Epithelial cell of esophagus (primary cell): ENCODE measurements at places on chromosomes 7 and 10.

DNA sequence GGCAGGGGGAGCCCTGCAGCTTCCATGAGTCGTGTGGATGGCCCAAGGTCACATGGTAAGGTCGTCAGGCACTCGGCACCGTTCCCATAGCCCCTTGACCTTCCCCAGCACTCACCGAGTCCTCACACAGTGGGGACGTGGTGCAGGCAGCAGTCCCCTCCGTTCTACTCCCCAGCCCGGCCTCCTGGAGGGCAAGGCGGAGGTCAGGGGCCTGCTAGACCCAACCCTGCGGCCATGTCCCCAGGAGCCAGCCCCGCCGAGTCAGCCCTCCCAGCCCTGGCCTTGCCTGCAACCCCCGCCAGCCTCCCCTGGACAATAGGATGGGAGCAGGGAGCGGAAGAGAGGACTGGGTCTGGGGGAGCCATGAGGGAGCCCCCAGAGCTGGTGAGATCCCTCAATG, 65.2 kb downstream of the ELFN1 start:
- DNase-seq: no peak

- DNase-seq: no peak
These were observed 5.0 kb upstream of the ASB10 start for GRCh38 chr7:151192002-151192539.

DNA sequence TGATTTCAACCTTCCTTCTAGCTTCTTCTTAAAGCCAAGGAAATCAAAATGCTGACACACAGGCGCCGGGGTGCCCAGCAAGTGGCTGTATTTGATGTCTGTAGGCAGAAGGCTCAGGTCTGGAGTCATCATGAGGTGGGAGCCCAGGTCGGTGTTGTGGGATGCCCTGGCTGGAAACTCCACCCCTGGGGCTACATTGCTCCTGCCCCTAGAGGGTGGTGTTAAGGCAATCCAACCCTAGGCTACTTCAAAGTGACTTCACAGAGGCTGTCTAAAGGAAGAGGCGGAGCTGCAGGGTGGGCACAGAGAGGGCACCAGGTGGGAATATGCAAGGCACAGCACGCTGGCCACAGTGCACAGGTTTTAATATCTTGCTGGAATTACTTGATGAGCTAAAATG, 200.9 kb downstream of the ADAM12 start:
- DNase-seq: no peak

DNA sequence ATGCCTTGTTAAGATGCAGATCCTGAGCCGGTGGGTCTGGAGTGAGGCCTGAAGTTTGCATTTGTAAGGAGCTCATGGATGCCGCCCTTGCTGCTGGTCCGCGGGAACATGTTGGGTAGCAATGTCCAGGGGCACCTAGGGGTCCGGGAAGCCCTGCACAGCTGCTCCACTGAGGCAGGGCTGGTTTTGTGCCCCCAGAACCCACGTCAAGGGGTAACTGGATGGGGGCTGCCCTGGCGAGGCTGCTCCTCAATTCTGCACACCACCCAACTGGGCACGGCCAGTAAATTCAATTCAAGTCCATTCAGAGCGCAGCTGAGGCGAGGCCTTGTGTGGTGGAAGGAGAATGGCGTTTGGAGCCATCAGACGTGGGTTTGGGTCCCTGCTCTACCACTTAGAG, 246.3 kb upstream of the PITRM1 start:
- no peak for DNase-seq

GRCh38 chr10:93916257-93917063, 22.7 kb downstream of the SLC35G1 start:
- peak; percentile 54 for DNase-seq

- no peak for DNase-seq
These were observed 91.9 kb downstream of the CNTNAP2 start for GRCh38 chr7:146208492-146208891.

DNA sequence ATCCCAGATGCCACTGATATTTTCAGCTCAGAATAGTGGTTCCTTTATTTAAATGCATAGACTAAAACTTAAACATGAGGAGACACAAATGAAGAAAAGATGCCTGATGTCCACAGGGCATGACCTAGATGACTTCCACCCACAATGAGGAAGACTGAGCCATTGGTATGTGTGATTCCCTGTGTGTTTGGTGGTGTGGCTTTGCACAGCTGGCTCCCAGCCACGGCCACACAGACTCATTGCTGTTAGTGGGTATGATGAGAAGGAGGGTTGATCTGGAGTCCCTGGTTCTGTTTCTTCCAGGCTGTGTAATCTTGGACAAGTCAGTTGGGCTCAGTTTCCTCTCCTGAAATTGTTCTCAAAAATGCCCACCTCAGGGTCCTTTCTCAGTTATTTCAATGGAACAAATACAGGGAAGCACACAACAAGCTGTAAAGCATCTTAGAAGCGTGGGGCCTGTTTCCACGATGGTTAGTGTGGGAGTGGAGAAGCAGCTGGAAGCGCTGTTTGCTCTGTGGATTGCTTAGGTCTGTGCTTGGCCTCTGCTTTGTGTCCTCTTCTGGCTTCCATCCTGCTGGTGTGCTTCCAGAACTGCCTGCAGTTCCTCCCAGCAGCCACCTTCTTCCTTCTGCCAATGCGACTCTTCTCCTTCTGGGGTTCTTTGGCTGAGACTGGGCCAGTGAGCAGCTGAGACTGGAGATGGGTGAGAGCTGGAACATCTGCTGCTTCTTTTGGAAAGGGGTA, 303.7 kb downstream of the BMPER start:
- no peak for DNase-seq

- no peak for DNase-seq
These were observed 185.4 kb downstream of the CACNA2D1 start for GRCh38 chr7:82258181-82258580.

DNA sequence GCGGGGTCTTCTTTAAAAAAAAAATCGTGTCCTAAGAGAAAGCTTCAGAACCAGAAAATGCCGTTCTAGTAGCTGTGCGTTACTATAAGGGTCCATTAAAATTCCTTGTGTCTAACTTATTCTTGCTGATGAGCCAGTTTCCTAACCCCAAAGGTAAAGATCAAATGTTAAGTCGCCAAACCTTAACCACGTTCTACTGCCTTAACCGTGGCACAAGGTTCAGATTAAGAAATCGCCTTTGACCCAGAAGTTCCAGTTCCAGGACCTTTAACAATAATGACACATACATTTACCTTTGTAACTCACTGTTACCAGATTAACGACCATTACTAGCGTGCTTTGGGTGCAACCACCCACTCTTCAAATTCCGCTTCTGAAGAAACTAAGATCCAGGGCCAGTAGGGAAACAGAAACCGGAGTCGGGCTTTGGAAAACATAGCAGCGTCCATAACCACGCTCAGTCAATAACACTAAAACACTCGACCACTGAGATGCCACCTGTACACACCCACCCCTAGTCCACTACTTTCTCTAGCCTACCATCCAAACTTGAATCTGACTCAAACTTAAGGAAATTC, 620 bp downstream of the BET1 start:
- peak; percentile 19 for DNase-seq

DNA sequence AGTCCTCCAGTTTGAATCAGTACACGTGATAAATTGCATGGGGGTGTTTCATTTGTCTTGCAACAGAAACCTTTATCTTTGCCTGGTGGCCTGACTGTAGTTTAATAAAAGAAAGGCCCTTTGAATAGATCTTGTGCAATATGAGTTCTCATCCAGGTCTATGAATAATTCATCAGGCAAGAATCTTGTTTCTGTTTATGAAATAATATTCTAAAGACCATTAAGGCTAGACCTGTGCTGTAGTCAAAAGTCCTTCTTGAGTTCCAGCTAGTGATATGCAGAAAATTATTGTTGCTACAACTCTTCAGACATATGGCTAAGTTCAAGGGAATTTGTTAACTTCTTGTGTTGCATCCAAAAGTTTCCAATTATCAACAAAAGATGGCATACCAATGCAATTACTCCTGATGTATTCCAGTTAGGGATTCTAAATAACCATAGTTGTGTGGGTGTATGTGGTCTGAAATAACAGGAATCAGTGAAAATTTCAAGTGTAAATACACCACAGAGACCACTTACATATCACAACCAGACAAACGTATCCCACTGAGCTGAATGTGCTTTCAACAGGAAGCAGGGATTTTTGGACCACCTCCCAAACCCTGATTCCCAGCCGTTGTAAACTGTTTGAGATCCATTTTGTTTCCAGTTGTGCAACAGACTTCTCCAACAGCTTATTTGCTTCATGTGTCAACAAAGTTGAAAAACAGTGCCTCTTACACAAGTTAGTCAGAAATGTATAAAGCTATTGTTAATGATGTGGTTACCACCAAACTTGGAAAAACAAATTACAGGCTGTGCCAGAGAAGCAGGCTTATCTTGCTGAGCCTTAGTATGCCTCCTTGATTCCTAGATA, 54.7 kb upstream of the BICC1 start:
- peak; percentile 42 for DNase-seq

DNA sequence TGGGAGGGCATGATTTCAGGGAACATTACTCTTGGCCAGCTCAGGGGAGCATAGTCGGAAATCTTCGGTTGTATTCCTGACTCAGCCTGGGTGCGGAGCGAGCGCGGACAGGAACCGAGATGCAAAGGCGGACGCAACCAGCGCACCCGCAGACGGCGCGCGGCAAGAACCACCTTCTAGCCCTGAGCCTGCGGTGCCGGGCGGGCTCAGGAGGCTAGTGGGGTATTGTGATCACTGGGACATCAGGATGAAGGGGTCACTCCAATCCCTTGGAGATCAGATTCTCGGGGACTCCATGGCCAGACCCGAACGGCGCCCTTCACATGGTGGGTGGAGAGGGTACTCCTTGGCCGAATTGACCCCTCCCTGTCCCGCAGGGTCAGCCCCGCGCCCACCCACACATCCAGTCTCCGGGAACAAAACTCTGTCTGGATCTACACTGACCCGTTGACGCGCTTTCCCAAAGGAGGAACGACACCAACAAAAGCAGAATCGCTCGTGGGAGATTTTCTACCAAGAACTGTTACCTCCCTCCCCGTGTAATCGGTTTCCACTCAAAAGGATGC, 730.5 kb downstream of the ZWINT start:
- DNase-seq: peak; percentile 46

DNA sequence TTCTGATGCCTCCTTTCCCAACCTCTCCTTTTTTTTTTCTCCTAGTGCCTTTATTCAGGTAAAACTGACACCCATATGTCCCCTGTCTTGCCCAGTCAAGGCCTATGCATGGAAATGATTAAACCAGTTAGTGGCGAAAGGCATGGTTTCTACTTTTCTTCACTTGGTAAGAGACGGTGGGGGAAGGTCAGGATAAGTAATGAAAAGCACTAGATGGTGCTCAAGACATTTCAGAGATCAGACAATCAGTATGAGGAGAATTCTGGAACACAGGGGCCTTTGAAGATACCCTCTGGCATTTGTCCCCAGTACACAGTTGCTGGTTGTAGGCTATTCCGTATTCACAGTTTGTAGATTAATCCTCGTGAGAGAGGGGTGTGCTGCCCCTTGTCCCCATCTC, 121.2 kb downstream of the RTKN2 start:
- no peak for DNase-seq

- peak; percentile 73 for DNase-seq
These were observed 23.8 kb downstream of the TMEM196 start for GRCh38 chr7:19749658-19750057.

- no peak for DNase-seq
These were observed 44.2 kb upstream of the GPR26 start for GRCh38 chr10:123621916-123622315.

DNA sequence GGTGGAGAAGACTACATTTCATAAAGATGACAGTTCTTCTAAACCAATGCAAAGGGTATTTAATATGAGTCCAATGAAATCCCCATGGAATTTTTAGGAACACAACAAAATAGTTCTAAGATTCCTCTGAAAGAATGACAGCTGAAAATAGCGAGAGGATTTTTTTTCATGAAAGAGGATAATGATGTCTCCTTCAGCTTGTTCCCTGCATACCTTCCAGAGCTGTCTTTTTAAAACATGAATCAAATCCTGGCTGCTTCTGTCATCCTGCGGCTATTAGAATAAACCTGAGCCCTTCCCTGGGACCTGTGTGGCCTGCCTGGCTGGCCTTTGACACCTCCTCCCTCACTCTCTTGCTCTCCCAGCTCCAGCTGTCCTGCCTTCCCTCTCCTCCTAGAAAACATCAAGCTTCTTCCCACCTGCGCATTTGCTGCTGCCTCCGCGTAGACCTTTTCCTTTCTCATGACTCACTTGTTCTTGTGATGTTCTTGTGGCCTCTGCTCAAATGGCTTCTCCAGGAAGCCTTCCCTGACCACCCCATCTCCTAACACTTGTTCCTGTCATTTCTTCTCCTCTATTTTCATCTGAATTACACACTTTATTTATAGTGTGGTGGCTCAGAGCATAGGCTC, 57.4 kb downstream of the EEPD1 start:
- DNase-seq: no peak

DNA sequence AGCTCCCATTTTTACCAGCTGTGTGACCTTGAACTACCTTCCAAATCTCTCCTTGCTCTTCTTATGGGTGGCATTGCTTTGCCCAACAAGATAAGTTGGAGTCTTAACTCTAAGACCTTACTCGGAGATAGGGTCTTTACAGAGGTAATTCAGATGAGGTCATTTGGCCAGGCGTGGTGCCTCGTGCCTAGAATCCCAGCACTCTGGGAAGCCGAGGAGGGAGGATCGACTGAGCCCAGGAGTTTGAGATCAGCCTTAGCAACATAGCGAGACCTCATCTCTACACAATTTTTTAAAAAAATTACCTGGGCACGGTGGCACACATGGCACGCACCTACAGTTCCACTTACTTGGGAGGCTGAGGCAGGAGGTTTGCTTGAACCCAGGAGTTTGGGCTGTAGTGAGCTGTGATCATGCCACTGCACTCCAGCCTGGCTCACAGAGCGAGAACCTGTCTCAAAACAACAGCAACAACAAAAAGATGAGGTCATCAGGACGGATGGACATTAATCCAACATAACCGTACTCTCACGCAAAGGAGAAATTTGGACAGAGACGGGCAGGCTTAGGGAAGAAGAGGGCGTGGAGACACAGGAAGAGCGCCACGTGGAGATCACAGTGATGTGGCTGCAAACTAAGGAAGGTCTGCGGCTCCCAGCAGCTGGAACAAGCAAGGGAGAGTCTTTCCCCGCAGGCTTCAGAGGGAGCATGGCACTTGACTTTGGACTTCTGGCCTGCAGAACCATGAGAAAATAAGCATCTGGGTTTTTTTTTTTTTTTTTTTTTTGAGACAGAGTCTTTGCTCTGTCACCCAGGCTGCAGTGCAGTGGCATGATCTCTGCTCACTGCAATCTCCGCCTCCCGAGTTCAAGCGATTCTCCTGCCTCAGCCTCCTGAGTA, 122.3 kb upstream of the CARD11 start:
- no peak for DNase-seq

DNA sequence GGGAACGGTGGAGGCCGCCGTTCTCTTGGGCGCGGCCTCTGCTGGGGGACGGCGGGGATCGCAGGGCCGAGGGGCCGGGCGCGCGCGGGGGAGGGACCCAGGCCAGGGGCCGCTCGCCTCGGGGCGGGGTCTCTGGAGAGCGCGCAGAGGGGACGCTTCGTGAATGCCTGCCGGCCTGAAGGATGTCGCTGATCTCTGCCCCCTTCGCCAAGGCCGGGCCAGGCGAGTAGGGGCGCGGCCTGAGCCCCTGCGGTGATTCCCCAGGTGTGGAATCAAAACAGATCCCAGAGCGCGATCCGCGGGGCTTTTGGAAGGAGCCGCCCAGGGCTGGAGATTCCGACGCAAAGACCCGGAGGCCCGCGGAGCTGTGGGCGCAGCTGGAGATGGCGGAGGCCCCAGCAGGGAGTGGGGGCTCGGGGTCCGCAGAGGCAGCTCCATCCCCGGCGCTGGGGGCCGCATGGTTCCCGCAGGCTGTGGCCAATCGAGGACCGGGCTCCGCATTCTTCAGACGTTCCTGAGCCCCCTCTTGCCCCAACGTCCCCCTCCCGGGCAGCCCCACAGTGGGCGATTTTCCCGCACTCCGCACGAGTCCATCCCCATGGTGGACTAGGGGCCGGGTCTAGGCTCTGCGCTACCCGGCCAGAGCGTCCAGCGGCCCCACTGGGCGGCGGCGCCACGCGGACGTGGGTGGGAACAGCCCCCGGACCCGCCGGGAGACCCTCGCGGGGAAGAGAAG, 166.0 kb downstream of the ACTR3B start:
- DNase-seq: no peak
